ENCODE measurements at places on chromosomes 12 and 14.

DNA sequence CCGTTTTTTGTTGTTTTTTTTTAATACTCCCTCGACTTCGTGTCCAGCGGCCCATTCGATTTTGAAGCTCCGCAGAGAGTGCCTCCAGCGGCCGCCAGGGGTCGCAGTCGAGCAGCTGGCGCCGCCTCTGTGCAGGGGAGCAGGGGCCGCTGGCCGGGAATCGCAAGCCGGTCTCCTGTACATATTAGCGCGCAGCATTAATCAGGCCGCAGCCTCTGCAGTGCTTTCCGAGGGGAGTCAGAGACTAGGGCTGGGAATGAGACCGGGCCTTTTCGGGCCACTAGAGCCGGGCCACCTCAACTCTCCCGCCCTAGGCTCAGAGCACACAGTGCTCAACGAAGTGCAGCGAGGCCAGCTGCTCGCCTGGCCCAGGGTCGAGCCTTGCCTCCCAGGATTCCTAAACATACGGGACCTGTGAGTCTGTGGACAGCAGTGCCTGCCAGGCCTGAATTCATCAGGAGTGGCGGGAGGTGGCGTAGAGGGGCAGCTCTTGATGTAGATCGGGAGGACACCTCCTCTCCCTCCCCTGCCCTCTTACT, 81.8 kb downstream of the EMP1 start:
- DNase-seq, result peak; percentile 51

- no peak for DNase-seq
Observed at GRCh38 chr12:121651320-121651719, 18.1 kb downstream of the MORN3 start.

DNA sequence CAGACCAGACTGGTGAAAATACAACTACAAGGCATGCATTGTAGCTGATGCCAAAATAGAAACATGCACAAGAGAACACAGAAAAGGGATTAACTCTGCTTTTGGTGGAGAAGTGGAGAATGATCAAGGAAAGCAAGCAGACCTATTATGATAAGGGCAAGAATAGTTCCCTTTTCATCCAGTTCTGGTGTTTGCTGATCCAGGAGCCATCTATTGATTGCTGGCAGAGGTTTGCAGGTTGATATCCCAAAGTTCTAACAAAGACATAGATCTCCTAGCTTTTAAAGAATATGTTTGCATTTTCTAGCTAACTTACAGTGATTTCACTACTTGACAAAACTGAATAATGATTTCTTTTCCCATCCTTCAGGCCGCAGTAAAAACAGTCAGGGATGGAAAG, 166.2 kb upstream of the CDKN3 start:
- DNase-seq, result no peak

DNA sequence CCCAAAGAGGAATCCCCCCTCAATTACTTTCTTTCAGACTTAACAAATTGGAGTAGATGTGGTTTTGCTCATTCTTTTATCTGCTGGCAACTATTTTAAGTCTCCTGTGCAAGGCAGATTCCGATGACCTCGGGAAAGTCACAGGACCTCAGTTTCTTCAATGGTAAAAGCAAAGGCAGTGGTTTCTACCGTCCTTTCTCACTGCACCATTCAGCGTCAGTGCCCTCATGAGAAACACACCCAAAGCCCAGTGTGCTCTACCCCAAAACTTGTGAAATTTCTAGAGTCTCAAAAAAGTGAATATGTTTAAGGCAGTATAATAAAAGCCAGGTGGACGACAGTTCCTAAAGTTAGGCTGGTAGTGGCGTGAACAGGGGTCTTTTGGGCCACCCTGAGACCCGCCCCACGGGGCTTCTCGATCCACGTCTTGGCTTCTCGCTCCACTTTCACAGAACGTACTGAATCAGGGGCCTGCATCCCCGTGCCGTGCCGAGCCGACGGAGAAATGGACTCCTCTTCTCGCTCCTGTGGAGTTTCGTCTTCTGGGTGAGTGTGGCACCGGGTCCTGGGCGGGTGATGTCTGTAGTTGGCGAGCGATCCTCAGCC, 1.3 kb upstream of the ARHGAP5 start:
- DNase-seq, result no peak

DNA sequence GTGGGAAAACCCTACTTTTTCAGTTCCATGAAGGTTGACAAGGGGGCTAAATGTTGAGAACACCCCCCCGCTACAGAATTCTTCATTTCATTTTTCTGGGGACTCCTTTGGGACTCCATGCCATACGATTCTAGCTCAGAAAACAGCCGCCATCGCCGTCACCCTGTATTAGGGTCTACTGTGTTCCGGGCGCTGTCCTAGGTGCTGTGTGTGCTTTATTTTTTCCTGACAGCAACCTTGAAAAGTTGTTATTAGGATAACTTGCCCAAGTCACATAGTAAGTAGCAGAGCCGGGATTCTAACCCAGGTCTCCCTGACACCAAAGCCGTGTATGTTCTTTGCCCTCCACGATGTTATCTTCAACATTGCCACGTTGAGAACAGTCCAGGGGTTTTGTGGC, 55.1 kb downstream of the IQSEC3 start:
- DNase-seq, result no peak

DNA sequence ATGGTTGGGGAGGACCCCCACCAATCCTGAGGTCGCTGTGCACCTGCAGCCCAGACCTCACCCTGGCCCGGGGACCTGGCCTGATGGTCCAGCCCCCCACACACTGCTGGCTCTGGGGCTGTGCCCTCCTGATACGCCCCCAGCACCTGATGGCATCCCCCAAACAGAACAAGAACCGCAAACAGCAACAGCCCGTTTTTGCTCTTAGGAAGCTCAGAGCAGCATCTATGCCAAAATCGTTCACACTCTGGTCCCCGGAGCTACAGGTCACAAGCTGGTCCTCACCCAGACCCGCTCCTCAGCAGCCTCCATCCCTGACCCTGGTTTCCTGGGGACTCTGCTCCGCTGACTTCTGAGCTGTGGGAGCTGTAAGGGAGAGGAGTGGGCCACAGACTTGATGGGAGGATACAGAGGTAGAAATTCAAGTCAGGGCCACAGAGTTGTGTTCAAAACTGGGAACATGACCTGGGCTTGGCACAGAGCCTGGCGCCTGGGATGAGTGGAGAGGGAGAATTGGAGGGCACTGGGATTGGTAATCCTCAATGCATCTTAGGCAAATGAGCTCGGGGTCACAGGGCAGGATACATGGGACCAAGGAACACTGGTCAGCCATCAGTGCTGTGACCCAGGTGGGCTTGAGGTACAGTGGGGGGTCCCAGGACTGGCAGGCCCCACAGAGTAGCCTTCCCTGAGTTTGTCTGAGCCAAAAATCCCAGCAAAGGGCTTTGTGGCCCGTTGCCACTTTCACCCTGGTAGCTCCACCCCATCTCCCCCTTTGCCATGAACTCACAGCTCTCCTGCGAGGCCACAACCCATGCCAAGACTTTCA, 170.9 kb upstream of the RTL1 start:
- no peak for DNase-seq

DNA sequence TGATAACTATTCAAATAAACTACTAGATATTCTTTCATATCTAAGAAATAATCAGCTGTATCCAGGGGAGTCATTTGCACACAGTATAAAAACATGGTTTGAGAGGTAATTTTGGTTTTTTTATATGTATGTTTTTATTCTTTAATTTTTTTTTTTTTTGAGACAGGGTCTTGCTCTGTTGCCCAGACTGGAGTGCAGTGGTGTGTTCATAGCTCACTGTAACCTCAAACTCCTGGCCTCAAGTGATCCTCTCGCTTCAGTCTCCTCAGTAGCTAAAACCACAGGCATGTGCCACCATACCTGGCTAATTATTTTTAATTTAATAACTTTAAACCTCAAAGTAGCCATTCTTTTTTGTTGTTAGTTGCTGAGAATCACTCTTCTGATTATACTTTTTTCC, 1.8 kb downstream of the PRORP start:
- no peak for DNase-seq

DNA sequence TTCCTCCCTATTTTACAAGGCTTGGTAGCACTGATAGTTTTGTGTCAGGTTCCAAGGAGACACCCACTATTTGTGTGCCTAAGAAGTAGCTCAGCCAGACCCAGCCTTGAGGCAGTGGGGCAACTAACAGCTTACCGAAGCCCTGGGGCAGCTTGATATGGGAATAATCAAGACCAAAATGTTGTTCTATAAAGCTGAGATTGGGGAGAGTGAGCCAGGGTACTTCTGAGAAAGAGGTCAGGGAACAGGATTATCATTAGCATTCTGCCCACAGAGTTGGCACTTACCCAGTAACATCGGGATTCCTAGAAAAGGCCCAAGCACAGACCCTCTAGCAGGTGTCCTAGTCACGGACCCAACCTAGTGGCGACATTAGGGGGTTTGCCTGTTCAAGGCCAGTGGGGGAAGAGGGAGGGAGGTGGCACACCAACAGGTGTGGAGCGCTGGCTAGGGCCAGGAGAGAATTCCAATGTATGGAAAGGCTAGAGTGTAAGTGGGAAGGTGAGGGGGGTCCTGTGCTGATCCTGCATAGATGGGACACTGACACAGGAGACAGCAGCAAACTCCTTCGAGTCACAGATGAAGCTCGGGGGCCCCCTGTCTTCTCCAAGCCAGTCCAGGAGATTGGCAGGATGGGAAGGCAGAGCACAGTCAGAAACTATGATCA, 4.9 kb downstream of the PPP1R3E start:
- DNase-seq, result no peak
